ENCODE measurements at places on chromosomes 12 and 14. TPM values are rescaled to one million over a fixed set of nuclear protein-coding genes. Genes with fewer than 3 reads are reported as not detected.
A peak's percentile ranks its signal among the peaks of the same experiment; 100 is the strongest.

NAV3 gene
- not detected for polyA plus RNA-seq

TMEM121 gene
- not detected for polyA plus RNA-seq

GRCh38 chr12:6961695-6962284 is 8.7 kb downstream of the PHB2 start:
- DNase-seq = no peak
- H3K4me3 ChIP-seq = peak overlapping the region; percentile 70
- peaks cover 12% of the 10 kb centered on the region for H3K27me3 ChIP-seq
- H3K4me1 ChIP-seq = peaks cover 79% of the 10 kb centered on the region

CCDC88C gene
- polyA plus RNA-seq = 58.2 TPM

DNA sequence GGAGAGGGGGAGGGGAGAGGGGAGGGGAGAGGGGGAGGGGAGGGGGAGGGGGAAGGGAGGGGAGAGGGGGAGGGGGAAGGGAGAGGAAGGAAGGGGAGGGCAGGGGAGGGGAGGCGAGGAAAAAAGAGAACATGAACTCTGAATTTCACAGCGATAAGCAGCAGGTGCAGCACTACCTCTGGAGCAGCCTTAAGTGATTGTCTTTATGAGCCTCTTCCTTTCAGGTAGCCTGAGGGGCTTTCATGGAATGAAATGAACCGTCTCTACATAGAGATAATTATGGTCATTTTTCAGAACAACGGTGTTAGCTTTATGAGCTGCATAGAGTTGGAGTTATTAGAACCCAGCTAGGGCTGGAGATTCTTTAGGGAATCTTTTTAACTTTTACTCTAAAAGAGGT is 18.1 kb upstream of the PTCSC3 start:
- no peaks in the 10 kb centered on the region for H3K36me3 ChIP-seq
- no peak overlapping the region for H3K27ac ChIP-seq
- no peak for DNase-seq
- H3K27me3 ChIP-seq = no peaks in the 10 kb centered on the region
- H3K4me1 ChIP-seq = no peaks in the 10 kb centered on the region

ABCD2 gene
- polyA plus RNA-seq = 0.76 TPM

DNA sequence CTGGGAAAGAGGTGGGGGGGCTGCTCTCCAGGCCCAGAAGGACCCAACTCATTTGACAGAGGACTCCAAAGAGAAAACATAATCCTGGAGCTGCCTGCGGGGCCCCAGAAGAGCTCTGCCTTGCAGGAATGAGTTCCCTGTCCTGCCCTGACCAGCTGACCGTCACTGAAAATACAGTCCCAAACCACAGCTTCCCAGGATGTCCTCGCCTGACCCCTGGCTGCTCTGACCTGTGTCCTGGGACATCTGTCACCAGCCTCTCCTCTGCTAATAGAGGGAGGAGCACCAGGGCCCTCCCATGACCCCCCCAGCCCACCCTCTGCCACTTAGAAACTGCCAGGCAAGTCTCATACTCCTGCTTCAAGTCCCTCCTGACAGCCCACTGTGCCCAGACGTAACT is 9.8 kb downstream of the FIGNL2 start:
- no peak overlapping the region for H3K4me3 ChIP-seq
- no peak for DNase-seq
- H3K27ac ChIP-seq = no peak overlapping the region

GRCh38 chr12:90858252-90858651 is 96.7 kb downstream of the CCER1 start:
- no peaks in the 10 kb centered on the region for H3K27me3 ChIP-seq
- no peaks in the 10 kb centered on the region for H3K36me3 ChIP-seq
- H3K4me3 ChIP-seq = no peak overlapping the region
- H3K27ac ChIP-seq = no peak overlapping the region

KRT77 gene
- not detected for polyA plus RNA-seq

KRT71 gene
- polyA plus RNA-seq = not detected

SLC2A14 gene
- polyA plus RNA-seq = not detected

DNA sequence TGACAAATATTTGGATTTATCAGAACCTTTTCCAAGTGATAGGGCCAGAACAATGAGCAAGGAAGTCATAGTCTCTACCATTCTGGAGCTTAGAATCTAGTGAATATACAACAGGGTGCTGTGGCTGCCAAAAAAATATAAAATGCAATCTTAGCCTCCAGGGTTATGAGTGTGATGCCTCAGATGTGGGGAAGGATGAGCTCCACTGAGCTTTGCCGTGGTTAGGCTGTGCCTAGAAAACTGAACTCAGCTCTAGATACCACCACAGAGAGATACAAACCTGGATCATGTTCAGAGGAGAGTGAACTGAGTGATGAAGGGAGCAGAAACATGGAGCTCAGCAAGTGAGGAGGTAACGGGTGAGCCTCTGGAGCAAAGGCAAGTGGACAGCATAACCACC is 138.1 kb upstream of the HIF1A start:
- H3K4me1 ChIP-seq = peaks cover 29% of the 10 kb centered on the region
- no peak overlapping the region for H3K4me3 ChIP-seq
- peaks cover 4% of the 10 kb centered on the region for H3K36me3 ChIP-seq
- peaks cover 41% of the 10 kb centered on the region for H3K27me3 ChIP-seq
- H3K27ac ChIP-seq = peak overlapping the region; percentile 45

DNA sequence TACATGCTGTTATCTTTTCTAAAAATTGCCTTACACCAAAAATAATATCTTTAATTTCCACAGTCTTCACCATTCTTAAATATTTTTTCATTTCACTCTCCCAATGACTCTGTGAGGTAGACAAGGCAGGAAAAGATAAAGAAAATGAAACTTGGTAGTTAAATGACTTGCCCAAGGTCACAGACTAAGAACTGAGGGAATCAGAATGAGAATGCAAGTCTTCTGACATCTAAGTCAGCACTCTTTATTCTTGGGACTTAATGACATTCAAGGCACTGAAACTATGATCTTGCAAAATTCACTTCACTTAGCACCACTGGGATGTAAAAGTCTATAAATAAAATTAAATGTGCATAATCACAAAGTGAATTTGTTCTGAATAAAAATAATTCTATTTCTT is 104.5 kb downstream of the SLC2A13 start:
- no peak overlapping the region for H3K4me3 ChIP-seq
- no peak overlapping the region for H3K27ac ChIP-seq
- H3K4me1 ChIP-seq = no peaks in the 10 kb centered on the region
- no peaks in the 10 kb centered on the region for H3K27me3 ChIP-seq

PRKD1 gene
- polyA plus RNA-seq = not detected

GRCh38 chr14:104917116-104917515 is 7.6 kb upstream of the PLD4 start:
- peaks cover under 1% of the 10 kb centered on the region for H3K27me3 ChIP-seq
- H3K4me3 ChIP-seq = no peak overlapping the region
- H3K27ac ChIP-seq = no peak overlapping the region

TDRD9 gene
- polyA plus RNA-seq = 2.8 TPM

- H3K27ac ChIP-seq = no peak overlapping the region
- peaks cover 2% of the 10 kb centered on the region for H3K27me3 ChIP-seq
- peak overlapping the region; percentile 83 for H3K4me3 ChIP-seq
- peaks cover 9% of the 10 kb centered on the region for H3K36me3 ChIP-seq
- H3K4me1 ChIP-seq = no peaks in the 10 kb centered on the region
- DNase-seq = no peak
Measured at GRCh38 chr12:92554158-92555073, 148.4 kb upstream of the PLEKHG7 start.

DNA sequence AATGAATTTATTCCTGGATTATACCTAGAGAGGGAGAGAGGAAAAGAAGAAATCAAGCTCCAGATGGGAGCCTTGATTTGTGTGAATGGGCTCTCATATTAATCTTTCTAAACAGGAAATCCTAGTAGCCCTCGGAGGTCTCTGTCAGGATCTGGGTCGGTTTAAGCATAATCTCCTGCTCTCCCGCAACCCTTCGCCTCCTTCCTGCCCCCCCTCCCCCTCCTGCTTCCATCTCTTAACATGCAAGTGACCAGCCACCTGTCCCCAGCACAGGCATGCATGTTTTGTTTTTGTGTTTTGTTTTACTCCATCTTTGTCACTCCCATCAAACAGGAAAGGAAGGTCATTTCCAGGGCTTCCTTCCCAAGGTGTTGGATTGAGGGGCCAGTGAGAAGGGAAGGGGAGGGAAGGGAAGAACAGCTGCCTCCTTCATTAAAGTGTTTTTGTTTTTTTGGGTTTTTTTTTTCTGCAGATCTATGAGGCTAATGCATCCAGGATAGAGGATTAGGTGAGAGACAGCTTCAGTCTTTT is 4.8 kb upstream of the KCNA5 start:
- peaks cover 4% of the 10 kb centered on the region for H3K27me3 ChIP-seq
- H3K36me3 ChIP-seq = no peaks in the 10 kb centered on the region
- H3K4me1 ChIP-seq = no peaks in the 10 kb centered on the region
- no peak overlapping the region for H3K27ac ChIP-seq
- no peak overlapping the region for H3K4me3 ChIP-seq
- no peak for DNase-seq

DNA sequence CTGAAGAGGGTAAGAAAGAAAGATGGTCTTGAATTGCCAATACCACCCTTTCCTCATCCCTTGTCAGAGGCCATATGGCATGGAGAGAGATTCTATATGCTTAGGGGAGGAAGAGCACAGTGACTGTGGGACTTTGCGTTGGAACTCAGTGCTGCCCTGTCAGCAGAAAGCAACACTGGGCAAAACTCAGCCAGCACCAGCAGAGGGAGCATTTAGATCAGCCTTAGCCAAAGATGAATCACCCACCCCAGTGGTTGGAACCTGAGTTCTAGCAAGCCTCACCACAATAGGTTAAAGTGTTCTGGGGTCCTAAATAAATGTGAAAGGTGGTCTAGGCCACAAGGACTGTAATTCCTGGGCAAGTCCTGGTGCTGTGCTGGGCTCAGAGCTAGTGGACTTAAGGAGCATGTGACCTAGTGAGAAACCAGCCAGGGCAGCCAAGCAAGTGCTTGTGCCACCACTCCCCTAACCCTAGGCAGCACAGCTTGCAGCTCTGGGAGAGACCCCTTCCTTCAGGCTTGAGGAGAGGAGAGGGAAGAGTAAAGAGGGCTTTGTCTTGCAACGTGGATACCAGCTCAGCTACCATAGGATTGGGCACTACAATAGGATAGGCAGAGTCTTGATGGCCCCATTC is 11.4 kb upstream of the BCAT1 start:
- H3K27me3 ChIP-seq = peaks cover 1% of the 10 kb centered on the region
- no peaks in the 10 kb centered on the region for H3K4me1 ChIP-seq
- no peak for DNase-seq

GRCh38 chr14:33934938-33935337 is 15.9 kb downstream of the EGLN3 start:
- no peak overlapping the region for H3K4me3 ChIP-seq
- H3K4me1 ChIP-seq = no peaks in the 10 kb centered on the region
- H3K27ac ChIP-seq = no peak overlapping the region
- H3K36me3 ChIP-seq = peaks cover under 1% of the 10 kb centered on the region
- H3K27me3 ChIP-seq = no peaks in the 10 kb centered on the region

- no peak for DNase-seq
- peak overlapping the region; percentile 21 for H3K4me3 ChIP-seq
- no peaks in the 10 kb centered on the region for H3K36me3 ChIP-seq
Measured at GRCh38 chr12:132496358-132496669, 6.4 kb downstream of the FBRSL1 start.

ACSM4 gene
- not detected for polyA plus RNA-seq

- H3K4me3 ChIP-seq = peak overlapping the region; percentile 90
- H3K27me3 ChIP-seq = no peaks in the 10 kb centered on the region
- peak overlapping the region; percentile 89 for H3K27ac ChIP-seq
- peaks cover 47% of the 10 kb centered on the region for H3K4me1 ChIP-seq
- peaks cover 10% of the 10 kb centered on the region for H3K36me3 ChIP-seq
- DNase-seq = no peak
Measured at GRCh38 chr14:77707355-77707723, 484 bp downstream of the ALKBH1 start.

ARID4A gene
- 29.9 TPM for polyA plus RNA-seq

DNA sequence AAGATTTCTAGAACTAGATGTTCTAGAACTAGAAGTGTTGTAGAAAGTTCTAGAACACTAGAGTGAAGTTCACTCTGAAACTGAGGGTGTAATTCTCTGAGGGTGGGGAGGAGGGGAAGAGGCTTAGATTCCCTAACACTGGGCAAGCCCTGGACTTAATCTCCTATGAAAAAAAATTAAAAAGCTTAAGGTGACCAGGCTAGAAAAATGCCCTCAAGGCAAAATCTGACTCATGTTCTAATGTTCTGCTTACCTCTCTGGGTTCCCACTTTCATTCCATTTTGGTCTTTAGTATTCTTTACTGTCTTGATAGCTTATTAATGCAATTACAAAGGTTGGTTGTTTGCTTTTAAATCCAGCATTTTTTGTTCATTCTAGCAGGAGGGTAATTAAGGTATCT is 101.5 kb downstream of the KICS2 start:
- no peaks in the 10 kb centered on the region for H3K36me3 ChIP-seq
- no peak overlapping the region for H3K4me3 ChIP-seq

GRCh38 chr14:42665083-42665482 is 1058.4 kb downstream of the LRFN5 start:
- H3K27me3 ChIP-seq = no peaks in the 10 kb centered on the region
- DNase-seq = no peak
- no peak overlapping the region for H3K4me3 ChIP-seq

PIK3C2G gene
- not detected for polyA plus RNA-seq

AMN gene
- not detected for polyA plus RNA-seq

- DNase-seq = no peak
- H3K36me3 ChIP-seq = no peaks in the 10 kb centered on the region
- H3K4me3 ChIP-seq = no peak overlapping the region
Measured at GRCh38 chr12:12336511-12336910, 13.5 kb downstream of the MANSC1 start.

GRCh38 chr12:32120419-32120818 is 13.8 kb downstream of the BICD1 start:
- no peak overlapping the region for H3K4me3 ChIP-seq
- no peaks in the 10 kb centered on the region for H3K36me3 ChIP-seq
- no peak for DNase-seq
- no peaks in the 10 kb centered on the region for H3K27me3 ChIP-seq
- peaks cover 17% of the 10 kb centered on the region for H3K4me1 ChIP-seq
- no peak overlapping the region for H3K27ac ChIP-seq

DNA sequence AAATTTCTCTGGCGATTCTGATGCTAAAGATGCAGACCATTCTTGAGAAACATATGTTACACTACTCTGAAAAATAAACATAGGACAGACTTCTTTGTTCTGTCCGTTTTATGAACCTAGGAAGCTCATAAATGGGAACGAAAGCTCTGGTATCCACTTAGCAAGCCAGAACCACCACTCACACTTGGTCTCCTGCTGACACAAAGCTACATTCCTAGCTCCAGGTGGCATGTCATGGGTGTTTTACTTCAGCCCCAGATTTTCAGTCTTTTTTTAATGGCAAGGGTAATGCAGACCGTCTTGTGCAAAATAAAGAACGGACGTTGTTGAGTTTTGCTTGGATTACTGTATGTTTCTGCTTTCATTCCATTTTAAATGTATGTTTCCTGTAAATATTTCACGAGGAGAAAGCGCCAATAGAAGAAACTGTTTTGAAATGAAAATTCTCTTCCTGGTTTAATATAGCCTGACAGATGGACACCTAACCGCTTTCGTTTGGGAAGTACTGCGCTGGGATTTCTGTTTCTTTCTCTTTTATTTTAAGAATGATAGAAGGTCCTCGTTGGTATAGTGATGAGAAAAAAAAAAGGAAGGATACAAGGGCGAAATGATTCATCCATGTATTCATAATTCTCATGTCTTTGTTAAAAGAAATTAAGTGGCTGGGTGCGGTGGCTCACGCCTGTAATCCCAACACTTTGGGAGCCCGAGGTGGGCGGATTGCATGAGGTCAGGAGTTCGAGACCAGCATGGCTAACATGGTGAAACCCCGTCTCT is 871 bp upstream of the COQ5 start:
- DNase-seq = no peak
- peaks cover 33% of the 10 kb centered on the region for H3K4me1 ChIP-seq
- peaks cover 7% of the 10 kb centered on the region for H3K27me3 ChIP-seq
- peak overlapping the region; percentile 100 for H3K4me3 ChIP-seq
- H3K27ac ChIP-seq = peak overlapping the region; percentile 96

CPNE6 gene
- not detected for polyA plus RNA-seq
